ENCODE measurements at places on chromosomes 4 and X.

DNA sequence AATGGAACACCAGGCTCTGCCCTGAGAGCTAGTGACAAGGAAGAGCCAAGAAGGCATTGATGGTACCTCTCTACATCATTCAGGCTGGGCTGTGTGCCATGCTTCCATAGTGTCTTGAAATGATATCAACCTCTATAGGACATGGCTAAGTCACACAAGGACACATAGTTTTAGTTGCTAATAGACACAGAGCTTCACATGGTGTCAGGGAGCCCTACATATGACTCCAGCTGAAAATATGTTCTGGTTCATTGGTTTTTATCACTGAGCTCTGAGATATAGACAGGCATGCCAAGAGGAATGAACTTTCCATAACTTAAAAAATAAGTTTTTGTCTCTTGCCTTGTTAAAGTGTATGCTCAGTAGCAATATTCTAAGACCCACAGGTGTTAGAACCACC is 72.1 kb upstream of the PRKG2 start:
- DNase-seq, result no peak

GRCh38 chr4:85769009-85769408 is 294.1 kb downstream of the ARHGAP24 start:
- no peak for DNase-seq

DNA sequence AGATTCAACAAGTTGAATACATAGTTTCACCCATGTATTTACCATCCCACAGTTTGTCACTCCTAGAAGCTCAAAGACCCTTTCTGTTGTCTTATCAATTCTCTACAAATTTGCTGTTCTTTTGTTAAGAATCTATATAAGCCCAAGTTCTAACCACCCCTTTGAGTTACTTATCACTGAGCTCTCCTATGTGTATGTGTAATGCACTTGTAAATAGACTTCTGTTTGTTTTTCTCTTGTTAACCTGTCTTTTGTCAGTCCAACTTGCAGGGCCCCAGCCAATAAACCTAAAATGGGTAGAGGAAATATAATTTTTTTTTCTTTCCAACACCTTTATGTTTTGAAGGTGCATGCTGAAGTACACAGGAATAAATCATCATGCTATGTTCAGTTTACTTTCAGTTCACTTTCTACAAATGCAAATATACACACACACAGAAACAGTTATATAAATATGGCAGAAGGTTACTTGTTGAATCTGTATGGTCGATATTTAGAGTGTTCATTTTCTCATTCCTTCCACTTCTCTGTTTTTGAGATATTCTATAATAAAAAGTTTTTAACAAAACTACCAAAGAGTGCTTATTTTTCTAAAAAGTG is 22.3 kb upstream of the CLOCK start:
- DNase-seq, result no peak

- DNase-seq, result no peak
These were observed 186.4 kb downstream of the DCTD start for GRCh38 chr4:182730791-182731190.

DNA sequence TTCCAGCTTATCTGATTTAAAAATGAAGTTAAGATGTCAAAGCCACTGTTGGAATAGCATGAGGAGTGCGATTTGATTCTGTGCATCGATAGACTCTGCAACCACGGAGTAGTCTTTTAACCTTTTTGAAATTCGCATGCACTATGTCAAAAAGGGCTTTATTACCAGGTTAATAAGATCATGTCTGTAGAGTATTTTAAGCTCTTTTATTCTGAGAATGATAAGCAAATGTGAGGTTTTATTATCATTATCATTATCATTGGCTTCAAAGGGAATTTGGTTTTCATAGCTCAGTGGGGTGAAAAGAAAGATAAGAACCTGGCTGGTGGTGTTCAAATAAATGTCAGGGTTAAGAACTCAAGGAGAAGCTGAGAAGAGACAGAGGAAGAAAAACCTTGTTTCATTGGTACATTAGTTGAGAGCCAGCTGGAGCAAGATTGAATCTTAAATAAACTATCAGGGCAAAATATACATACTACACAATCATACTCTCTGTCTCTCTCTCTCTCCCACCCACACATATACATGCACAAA is 102.6 kb downstream of the MMRN1 start:
- DNase-seq, result no peak

GRCh38 chr4:8739317-8739716 is 132.3 kb downstream of the HMX1 start:
- DNase-seq, result no peak

- no peak for DNase-seq
These were observed 2687.3 kb downstream of the PCDH7 start for GRCh38 chr4:33407496-33407895.

- DNase-seq, result no peak
These were observed 26.9 kb downstream of the NUDT6 start for GRCh38 chr4:122895336-122895995.

- peak; percentile 71 for DNase-seq
These were observed 169.0 kb upstream of the BCOR start for GRCh38 chrX:40266490-40267333.

DNA sequence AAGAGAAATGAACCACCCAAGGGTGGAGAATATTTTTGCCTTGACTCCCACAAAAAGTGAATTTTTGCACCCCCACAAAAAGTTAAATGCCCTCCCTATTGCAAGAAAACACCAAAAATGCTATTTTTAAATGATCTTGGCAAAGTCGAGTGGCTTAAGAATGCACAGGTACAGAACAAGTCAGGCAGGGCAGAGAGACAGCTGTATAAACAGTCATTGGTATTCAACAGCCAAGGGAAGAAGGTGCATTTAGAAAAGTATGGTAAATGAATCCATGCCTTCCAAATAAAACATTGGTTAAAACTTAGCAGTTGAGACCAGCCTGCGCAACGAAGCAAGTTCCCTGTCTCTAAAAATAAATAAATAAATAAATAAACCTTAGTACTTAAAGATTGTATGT is 169.3 kb downstream of the CHIC2 start:
- no peak for DNase-seq

- no peak for DNase-seq
These were observed 63.8 kb upstream of the ANXA10 start for GRCh38 chr4:168028568-168028967.

GRCh38 chr4:28557755-28558154 is 1697.1 kb downstream of the STIM2 start:
- DNase-seq, result no peak

- no peak for DNase-seq
These were observed 86.8 kb upstream of the NPFFR2 start for GRCh38 chr4:71944956-71945355.

DNA sequence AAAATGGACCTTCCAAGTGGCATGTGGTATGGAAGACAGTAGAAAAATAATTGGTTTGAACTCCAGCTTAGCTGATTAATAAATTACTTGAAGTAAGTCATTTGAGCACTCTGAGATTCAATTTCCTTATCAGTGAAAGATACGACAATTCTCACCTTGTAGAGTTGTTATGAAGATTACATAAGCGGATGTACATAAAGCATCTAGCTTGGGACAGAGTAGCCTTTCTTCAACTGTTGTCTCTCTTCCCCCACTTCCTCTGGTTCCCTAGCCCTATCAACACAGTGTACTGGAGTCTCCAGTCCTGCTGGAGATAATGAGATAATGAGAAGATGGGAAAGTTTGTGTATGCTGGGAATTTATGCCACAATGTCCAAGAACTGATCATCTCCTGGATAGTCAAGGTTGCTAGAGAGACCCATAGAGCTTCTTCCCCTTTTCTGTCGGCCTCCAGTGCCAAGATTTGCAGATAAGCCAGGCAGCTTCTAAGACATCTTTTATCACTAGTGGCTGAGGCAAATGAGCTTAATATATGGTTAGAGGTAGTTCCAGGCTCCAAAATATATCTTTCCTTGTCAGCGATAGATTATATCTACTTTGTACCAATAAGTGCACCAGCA is 33.9 kb downstream of the VSIG4 start:
- DNase-seq, result no peak

- peak; percentile 61 for DNase-seq
These were observed 97.4 kb downstream of the COL4A5 start for GRCh38 chrX:108537005-108537404.

DNA sequence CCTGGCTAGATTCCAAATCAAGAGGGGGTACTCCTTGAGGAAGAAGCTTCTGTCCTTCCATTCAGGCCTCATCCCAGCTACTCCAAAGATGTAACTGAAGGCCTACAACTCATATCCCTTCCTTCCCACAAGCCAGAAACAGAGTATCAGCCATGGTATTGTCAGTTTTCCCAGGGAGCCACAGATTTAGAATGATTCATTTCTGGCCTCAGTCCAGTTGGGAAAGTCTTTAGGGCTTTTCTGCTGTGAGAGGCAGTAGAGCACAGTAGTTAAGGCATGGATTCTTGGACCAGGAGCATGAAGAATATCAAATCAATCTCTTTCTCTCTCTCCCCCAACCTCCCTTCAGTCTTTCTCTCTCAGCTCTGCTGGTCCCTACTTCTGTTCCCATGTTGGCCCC is 505.0 kb downstream of the BCOR start:
- no peak for DNase-seq

GRCh38 chr4:19063662-19064061 is 1042.1 kb upstream of the LCORL start:
- no peak for DNase-seq

GRCh38 chrX:65098851-65099250 is 122.6 kb upstream of the ZC4H2 start:
- no peak for DNase-seq

GRCh38 chrX:77453190-77453589 is 6.0 kb downstream of the FGF16 start:
- DNase-seq, result no peak

- DNase-seq, result peak; percentile 1
These were observed 84.6 kb downstream of the FBXO8 start for GRCh38 chr4:174198828-174199227.

DNA sequence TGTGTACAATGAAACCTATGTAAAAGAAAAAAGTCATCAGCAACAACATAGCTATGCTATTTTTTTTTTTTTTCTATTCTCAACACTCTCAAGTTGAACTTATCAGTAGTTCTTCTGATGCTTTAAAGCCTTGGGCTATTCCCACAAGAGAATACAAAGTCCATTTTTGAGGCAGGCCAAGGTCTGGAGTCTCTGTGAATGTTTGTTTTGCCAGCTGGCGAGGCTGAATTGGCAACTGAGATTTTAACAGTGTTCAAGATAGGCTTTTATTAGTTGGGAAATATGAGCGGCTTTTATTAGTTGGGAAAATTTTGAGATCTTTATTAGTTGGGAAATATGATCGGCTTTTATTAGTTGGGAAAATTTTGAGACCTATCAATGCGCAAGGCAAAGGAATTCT is 336.6 kb downstream of the SLITRK2 start:
- no peak for DNase-seq

- no peak for DNase-seq
These were observed 19.5 kb upstream of the FGF2 start for GRCh38 chr4:122806981-122807679.

- DNase-seq, result no peak
These were observed 195.7 kb upstream of the GK2 start for GRCh38 chr4:79603681-79604080.

DNA sequence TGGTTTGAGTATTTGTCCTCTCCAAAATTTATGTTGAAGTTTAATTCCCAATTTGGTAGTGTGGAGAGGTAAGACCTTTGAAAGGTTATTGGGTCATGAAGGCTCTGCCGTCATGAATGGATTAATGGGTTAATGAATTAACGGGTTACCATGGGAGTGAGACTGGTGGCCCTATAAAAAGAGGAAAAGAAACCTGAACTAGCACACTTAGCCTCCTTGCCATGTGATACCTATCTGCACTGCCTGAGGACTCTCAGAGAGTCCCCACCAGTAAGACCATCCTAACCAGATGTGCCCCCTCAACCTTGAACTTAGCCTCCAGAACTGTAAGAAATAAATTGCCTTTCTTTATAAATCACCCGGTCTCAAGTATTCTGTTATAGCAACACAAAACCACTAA is 39.3 kb downstream of the PAGE1 start:
- DNase-seq, result no peak

DNA sequence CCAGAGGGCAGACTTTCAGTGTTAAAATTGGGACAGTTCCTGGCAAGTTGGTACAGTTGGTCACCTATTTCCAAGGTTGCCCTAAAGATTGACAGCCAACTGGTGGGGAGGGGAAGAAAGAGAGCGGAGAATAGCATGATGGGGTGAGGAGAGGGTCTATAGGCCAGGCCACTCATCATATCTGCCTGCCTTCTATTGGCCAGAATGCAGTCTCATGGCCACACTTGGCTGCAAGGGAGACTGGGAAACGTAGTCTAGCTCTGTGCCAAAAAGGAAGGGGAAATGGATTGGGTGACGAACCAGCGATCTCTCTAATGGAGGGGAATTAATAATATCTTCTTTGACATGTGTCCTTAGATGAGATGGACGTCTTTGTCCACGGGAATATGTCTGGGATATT is 197.4 kb upstream of the ATP6AP2 start:
- DNase-seq, result no peak

DNA sequence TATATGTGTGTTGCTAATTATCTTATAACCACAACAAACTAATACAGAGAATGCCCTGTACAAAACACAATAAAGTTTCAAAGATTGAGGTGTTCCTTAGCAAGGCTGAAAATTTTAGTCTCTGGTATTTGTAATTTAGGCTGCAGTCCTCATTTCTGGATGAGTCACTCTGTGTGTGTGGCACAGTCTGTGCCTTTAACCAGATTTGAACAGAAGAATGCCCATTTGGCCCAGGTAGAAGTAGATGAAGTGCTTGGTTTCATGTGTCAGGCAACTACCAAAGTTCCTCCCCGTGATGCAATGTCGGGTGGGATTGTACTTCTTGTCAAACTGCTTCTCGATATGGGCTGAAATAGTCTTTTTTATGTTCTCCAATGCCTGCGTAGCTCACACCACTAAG is 91.6 kb upstream of the H2AZ1 start:
- no peak for DNase-seq
